ENCODE measurements at places on chromosomes 16 and 17. TPM values are rescaled to one million over a fixed set of nuclear protein-coding genes. Genes with fewer than 3 reads are reported as not detected.

DNA sequence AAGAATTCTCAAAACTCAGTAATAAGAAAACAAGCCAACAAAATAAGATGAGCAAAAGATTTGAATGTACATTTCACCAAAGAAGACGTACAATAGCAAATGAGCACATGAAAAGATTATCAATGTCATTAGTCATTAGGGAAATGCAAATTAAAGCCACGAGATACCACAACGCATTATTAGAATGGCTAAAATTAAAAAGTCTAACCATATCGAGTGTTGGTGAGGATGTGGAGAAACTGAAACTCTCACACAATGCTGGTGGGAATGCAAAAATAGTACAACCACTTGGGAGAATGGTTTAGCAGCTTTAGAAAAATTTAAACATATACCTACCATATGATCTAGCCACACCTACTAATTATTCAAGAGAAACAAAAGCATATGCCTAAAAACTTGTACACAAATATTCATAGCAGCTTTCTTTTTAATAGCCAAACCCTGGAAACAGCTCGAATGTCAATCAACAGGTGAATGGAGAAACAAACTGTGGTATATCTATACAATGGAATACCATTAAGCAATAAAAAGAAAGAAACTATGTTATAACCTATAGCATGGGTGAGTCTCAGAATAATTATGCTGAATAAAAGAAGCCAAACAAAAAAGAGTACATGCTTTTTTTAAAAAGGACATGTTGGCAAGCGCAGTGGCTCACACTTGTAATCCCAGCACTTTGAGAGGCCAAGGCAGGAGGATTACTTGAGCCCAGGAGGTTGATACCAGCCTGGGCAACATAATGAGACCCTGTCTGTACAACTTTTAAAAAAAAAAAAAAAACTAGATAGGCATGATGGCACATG, 103.6 kb downstream of the LITAF start:
- no peak for DNase-seq

DNA sequence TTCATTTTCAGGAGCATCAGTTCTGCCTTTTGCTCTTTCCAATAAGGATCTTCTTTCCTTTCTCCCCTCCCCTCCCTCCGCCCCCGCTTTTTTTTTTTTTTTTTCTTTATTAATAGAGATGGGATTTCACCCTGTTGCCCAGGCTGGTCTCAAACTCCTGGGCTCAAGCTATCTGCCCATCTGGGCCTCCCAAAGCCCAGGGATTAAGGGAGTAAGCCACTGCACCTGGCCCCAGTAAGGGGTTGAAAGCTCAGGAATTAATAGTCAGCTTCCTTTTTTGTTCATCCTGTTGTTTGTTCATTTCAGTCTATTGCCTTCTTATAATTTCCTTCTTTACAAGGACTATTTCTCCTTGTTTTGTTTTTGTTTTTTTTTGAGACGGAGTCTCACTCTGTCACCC, 7.9 kb upstream of the C17orf58 start:
- DNase-seq: no peak

- no peak for DNase-seq
These were observed 8.7 kb upstream of the EMP2 start for GRCh38 chr16:10589109-10589508.

- no peak for DNase-seq
These were observed 45.2 kb downstream of the RNF112 start for GRCh38 chr17:19456016-19456927.

DNA sequence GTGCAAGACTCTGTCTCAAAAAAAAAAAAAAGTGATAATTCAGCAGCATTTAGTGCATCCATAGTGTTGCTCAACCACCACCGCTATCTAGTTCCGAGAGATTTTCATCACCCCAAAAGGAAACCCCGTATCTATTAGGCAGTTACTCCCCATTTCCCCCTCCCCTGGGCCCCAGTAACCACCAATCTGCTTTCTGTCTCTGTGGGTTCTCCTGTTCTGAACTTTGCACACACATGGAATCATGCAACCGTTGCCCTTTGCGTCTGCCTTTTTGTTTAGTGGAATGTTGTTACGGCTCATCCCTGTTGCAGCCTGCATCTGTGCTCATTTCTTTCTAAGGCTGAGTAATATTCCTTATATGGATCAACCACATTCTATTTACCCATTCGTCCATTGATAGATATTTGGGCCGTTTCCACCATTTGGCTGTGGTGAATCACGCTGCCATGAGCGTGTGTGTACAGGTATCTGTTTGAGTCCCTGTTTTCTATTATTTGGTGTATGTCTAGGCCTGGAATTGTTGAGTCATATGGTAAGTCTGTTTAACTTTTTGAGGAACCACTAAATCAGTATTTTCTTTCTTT, 8.7 kb upstream of the SYNGR2 start:
- no peak for DNase-seq

- peak; percentile 30 for DNase-seq
These were observed 80.8 kb downstream of the OMG start for GRCh38 chr17:31216031-31216751.

- DNase-seq: no peak
These were observed 75.5 kb upstream of the IRX6 start for GRCh38 chr16:55248494-55248893.

GRCh38 chr17:58507123-58507634, 7.3 kb downstream of the MTMR4 start:
- DNase-seq: no peak

DNA sequence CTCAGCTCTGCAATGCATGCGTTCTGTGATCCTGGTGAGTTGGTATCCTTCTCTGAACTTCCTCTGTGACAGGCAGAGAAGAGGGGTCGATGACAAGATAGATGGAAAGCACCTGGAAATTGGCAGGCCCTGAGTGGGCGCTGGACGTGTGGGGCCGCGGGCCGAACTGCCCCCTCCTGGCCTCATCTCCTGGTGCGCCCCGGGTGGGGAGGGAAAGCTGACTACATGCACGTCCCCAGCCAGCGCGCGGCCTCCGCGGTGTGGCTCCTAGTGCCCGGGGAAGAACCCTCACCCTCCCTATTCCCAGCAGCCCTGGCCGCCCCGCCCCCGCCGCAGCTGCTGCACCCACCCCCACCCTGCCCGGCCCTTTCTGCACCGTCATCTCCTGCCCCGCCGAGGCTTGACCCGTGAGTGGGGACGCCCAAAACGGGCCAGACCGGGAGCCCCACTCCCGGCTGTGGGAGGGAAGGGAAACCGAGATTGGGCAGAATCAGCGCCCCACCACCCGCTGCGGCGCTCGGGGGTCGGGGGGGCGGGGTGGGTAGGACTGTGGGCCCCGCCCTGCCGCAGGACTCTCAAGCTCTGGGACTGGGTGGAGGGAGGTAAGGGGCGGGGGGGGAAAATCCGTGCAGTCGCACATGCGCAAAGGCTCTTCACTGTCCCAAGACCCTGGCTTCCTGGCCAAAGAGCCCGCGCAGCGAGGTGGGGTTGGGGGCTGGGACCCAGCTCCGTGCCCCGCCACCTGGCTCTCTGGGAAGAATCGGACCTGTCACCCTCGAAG, at the start of gene NOL3:
Gene NOL3, plus strand, starts transcription at position 371 of the 781 bp plus-strand sequence.
- DNase-seq: peak; percentile 83

DNA sequence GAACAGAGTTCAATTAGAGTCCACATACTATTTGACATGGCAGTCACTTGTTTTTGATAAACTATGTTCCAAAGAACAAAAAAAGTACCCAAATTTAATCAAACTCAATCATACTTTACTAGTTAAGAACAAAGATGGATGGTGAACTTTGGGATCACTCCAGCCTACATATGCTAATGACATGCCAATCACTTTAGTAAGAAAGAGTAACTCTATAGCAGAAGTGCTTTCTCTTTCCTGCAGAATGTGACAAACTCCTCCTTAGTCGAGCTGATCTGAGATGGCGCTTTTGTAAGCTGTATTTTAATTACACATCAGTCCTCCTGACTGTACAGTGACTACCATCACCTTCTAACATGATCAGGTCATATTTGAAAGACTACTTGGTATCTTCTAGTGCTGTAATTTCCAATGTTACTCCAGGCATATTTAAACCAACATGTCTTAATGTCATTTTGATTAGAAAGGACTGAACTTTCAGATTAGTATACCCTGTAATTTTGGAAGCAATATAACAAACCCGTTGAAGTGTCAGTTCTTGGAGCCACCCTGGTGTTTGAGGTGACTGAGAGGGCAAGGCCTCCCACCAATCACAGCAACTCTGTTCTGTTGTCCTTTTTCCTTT, 4.1 kb downstream of the NETO2 start:
- no peak for DNase-seq

DNA sequence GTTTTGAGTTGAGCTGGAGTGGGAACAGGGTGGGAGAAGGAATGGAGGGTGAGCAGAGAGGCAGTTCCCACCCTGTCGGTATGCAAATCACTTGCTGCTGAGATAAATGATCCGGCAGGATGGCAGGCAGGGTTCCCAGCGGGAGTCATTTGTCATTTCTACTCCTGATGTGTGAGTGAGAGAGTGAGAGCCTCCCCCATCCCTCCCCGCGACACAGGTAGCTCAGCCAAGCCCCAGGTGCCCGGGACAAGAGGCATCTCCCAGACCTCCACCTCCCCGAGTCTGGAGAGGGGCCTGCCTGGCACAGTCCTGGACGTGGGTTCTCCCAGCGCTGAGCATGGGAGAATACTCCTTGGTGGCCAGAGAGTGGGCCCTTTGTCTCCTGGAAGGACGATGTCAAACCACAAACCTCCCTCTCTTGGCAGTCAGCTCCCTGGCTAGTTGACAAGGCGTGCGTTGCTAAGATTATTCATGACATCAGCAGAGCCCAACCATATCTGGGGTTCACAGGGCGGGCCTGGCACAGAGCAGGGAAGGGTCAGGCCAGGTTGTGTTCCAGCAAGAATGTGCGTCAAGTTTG, 33.7 kb upstream of the TNRC6C start:
- DNase-seq: no peak

DNA sequence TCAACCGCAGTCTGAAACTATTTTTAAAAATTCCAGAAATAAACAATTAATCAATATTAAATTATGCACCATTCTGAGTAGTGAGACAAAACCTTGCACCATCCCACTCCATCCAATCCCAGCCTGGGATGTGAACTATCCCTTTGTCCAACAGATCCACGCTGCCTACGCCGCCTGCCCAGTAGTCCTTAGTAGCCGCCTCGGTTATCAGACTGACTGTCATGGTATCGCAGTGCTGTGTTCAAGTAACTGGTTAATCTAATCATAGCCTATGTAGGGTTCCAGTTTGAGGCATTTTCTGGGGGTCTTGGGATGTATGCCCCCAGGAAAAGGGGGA, 437.7 kb downstream of the HS3ST3B1 start:
- DNase-seq: no peak

GRCh38 chr16:18797746-18798145, 3.6 kb downstream of the ARL6IP1 start:
- no peak for DNase-seq

- no peak for DNase-seq
These were observed 618 bp downstream of the CCDC78 start for GRCh38 chr16:725463-726187.

GRCh38 chr17:63984236-63984635, 11.5 kb upstream of the SCN4A start:
- no peak for DNase-seq

DNA sequence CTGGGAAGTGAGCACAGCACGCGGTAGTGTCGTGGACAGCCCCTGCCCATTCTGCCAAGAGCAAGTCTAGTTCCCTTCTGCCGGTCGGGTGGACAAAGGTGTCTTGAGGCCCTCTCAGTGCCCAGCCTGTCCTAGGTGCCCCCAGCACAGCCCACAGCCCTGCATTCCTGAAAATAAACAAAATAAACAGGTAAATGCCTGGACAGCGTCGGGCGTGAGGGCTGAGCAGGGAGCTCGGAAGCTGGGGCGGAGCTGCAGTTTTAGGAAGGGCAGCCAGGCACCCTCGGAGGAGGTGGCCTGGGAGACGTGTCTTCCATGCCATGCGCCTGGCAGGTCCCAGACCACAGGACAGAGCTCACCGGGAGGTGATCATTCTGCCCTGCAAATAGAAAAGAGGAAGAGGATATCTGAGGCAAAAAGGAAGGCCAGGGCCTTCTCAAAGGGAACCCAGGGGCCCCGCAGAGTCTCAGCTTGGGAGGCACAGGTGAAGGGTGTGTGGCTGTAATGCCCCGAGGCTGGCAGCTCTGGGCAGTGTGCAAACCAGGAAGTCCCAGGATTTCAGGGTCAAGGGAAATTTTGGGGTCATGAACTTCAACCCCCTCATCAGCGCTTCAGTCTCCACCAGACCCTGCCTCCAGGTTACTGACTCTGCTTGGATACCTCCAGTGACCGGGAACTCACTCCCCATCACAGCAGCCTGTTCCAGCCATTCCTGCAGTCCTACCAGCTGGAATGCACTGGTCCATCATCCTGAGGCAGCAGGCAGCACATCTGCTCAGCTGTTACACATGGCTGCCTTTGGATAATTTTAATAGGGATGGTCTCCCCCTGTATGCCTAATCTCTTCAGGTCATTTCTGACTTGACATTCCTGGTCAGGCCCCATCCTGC, 1.7 kb downstream of the ZNF469 start:
- no peak for DNase-seq

DNA sequence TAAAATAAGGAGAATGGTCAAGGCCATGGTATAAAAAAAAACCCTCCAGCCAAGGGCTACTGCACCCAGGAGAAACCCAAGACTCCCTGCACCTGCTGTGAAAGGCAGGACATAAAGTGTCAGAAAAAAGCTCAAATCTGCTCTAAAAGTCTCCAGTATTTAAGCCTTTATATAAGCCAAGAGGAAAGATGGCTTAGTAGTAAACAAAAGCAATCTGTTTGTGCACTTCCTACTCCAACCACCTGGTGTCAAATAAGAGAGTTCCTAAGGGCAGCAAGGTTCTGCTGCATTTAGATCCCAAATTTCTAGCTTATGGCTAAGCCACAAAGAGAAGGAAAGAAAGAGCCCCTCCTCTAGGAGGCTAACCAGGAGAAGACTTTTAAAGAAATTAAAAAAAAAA, 20.6 kb downstream of the ACSM1 start:
- DNase-seq: no peak

- DNase-seq: no peak
These were observed 388.0 kb downstream of the SEC14L1 start for GRCh38 chr17:77528516-77529327.

- no peak for DNase-seq
These were observed 17.7 kb downstream of the NCBP3 start for GRCh38 chr17:3828151-3828851.

GRCh38 chr16:76824791-76825190, 366.2 kb upstream of the MON1B start:
- DNase-seq: no peak

The TPPP3 gene
- 16.2 TPM for total RNA-seq

The TOX3 gene
- 0.55 TPM for total RNA-seq

The CCL17 gene
- not detected for total RNA-seq

The CYB5B gene
- 62.1 TPM for total RNA-seq

The WDR81 gene
- total RNA-seq: 35.7 TPM

The CEP295NL gene
- total RNA-seq: not detected

The ATAD5 gene
- 1.3 TPM for total RNA-seq

The MYH8 gene
- not detected for total RNA-seq

The PRKCB gene
- 3.9 TPM for total RNA-seq

The RAI1 gene
- total RNA-seq: 15.7 TPM

The PHKB gene
- 98.6 TPM for total RNA-seq

The ADAD2 gene
- total RNA-seq: 0.21 TPM
